Fibroblast of the aortic adventitia (primary cell): ENCODE measurements at places on chromosomes 4 and X.
A peak's percentile ranks its signal among the peaks of the same experiment; 100 is the strongest.

DNA sequence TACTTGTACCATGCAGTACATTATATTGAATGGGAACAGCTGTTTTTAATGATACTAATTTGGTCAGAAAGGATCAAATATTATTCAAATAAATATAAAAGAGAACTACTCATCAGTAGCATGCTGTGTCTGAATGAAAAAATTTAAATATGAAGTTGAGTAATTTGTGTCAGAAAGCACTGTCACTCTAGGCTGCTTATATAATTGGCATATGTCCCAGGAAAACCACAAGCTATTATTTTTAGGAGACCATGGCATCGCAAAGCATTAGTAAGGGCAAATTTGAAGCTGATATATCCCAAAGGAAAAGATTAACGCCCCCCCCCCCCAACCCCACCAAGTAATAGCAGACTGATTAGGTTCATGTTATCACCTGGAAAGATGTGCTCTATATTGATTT is 388.5 kb upstream of the SPANXN4 start:
- DNase-seq: no peak

- no peak for DNase-seq
Observed at GRCh38 chr4:41366911-41367517, 110.3 kb downstream of the UCHL1 start.

DNA sequence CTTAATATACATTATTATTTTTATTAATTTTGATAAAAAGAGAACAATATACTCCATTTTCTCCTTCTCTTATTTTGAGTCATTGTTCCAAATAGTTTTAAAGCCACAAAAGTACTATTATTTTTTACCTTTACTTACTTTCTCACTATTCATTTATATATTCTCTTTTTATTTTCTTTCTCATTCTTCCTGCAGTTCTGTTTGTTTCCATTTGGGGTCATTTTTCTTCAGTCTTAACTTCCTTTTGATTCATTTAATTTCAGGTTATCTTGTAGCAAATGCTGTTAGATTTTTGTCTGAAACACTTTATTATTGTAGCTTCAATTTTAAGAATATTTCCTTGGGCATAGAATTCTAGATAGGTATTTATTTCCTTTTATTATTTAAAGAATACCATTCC is 438.6 kb upstream of the EPHA5 start:
- peak; percentile 17 for DNase-seq

DNA sequence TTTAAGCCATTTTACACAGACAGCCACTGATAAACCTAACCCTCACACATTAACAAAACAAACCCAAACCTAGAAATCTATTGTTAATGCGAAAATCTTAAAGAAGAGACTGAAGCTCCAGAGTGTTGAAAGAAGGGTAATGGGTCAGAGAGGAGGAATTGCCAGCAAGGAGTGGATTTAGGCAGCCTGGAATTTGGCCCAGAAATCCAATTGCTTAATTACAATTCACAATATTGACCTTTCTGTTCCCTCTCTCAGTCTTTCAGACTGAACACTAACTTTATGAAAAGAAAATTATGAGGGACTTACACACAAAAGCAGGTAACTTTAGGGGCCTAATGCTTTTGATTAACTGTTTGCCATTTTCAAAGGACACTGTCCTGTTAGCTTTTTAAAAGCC is 185.2 kb upstream of the GPC4 start:
- DNase-seq: no peak

- DNase-seq: no peak
Observed at GRCh38 chr4:8783736-8784135, 87.9 kb downstream of the HMX1 start.

GRCh38 chr4:127917151-127917550 is 36.5 kb downstream of the PLK4 start:
- DNase-seq: no peak

- no peak for DNase-seq
Observed at GRCh38 chrX:12798601-12799000, 7.4 kb downstream of the PRPS2 start.

GRCh38 chr4:70600977-70601376 is 8.9 kb downstream of the AMBN start:
- DNase-seq: no peak

DNA sequence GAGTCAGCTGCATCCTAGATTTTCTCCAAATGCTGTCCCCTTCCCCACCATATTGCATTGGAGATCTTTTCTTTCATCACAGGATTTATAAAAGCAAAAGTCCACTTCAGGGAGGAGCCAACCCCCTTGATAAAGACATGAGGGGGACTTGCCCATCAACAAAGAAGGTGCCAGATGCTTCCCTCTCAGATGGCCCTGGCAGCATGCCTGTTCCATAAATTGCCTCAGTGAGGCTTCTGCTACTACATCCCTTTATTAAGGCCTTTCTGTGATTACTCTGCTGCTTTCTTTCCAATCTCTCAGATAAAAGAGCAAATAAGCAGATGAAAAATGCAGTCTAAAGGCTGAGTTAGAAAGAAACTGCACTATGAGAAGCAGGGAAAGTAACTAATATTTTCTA is 511.6 kb downstream of the PACRGL start:
- no peak for DNase-seq

- no peak for DNase-seq
Observed at GRCh38 chr4:76200771-76201231, 12.8 kb downstream of the SCARB2 start.

- no peak for DNase-seq
Observed at GRCh38 chr4:149738156-149738555, 77.5 kb downstream of the IQCM start.

DNA sequence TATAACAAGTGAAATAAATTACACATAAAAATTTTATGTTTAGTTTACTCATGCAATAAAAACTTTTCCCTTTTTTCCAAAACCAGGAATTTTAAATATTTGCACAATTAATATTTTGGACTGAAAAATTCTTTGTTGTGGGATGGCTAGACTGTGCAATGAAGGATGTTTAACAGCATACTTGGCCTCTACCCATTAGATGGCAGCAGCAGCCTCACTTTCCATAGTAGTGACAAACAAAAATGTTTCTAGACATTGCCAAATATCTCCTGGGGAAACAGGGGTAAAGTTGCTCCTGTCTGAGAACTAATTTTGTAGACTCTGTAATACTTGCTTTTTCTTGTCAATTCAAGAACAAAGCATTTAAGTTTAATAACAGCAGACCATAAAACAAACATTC is 49.8 kb downstream of the SCLT1 start:
- peak; percentile 42 for DNase-seq

DNA sequence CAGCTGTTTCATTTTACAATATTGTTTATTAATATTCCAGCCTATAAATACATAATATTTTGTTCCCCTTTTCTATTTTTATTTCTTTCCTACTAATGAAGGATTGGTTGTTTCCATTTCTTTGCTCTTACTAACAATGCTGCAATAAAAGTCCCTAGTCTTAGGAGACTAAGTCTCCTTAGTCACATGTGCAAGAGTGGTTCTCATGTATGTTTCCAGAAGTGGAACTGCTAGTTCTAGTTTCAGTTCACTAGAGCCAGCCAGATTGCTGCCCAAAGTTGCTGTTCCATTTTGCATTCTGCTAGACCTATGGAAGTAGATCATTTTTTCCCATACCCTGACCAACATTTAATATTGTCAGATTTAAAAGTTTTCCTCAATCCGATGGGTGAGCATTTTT is 44.3 kb downstream of the CNGA1 start:
- DNase-seq: no peak

DNA sequence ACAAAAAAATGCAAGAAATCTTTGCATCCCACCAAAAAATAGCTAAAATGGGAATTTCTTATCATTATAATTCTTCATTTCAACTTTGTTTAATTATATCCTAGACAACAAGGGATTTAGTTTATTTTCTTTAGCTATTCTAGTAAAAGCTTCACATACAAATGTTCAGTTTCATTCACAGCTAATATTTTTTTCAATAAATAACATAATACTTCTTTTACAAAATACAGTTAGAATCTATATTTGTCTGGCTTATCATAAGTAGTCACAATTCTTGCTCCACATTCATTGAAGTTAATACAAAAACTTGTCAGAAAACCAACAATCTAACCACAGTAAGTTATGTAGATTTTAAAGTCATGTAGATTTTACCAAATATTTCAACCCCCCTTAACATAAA is 414.4 kb downstream of the FAT4 start:
- peak; percentile 33 for DNase-seq

DNA sequence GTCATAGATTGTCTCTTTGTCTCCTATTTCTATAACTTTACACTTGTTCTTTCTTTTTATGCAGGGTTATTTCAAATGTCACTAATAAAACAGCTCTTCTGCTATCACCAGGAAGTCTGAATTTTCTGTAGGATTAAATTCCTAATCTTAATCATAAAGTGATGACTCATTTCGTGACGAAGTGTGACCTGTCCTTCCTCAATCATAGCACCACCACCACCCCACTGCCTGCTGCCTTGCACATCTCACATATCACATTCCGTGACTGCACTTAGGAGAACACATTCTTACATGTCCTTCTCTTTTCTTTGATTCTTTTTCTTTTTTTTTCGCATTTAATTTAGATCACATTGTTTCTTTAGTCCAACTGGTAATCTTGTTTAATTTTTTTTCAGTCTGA is 57.7 kb upstream of the UGT2B7 start:
- peak; percentile 65 for DNase-seq

- DNase-seq: no peak
Observed at GRCh38 chrX:112085149-112085548, 2.6 kb upstream of the TRPC5 start.

GRCh38 chrX:152895724-152896420 is 2.0 kb upstream of the ZNF185 start:
- DNase-seq: no peak

GRCh38 chr4:151250706-151251105 is 26.3 kb upstream of the PRSS48 start:
- no peak for DNase-seq

DNA sequence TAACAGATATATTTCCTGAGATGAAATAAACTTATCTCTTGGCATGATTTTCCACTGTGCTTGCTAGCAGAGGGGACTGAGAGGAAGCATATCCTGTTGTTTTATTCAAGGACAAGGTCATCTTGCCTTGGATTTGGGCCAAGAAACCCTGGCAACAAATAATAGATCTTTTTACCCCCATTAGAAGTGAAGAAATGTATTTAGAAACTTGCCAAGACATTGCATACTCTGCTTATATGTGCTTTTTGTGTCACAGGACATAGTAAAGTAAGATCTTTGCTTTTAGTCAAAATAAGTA is 170.2 kb downstream of the RAPGEF2 start:
- peak; percentile 52 for DNase-seq

DNA sequence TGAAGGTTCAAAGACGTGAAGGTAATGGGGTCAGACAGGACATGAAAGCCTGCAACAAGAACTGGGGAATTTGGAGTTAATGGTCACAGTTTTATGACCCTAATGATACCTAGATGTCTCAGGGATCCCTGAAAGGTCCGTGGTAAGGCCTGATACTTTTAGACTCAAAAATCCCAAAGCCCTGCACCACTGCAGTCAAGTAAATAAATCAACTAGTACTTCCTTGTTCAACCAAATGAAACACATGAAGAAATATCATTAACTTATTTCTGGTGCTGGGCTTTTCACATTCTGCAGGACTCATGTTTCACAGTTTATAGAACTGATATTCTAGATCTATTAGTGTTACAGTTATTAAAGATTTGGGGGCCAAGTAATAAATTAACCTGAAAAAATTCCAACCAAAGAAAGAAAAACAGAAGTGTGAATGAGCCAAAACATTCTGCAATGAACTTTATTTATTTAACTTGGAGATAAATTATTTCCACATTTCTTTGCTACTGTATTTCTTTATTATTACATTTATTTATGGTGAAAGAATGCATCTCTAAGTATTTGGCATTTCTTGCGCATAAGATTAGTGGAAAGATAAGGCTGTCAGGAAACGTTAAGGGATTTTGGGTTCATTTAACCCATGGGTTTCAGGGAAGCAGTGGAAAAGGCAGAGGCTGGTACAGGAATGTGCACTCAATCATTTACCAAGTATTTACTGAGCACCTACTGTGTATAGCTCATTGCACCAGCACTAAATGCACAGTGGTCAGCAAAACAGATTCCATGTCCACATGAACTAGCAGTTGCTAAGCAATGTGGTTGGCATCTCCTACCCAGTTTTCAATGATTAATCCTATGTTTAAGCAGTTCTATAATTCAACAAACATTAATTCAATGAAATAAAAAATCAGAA is 8.7 kb downstream of the WDFY3 start:
- no peak for DNase-seq

DNA sequence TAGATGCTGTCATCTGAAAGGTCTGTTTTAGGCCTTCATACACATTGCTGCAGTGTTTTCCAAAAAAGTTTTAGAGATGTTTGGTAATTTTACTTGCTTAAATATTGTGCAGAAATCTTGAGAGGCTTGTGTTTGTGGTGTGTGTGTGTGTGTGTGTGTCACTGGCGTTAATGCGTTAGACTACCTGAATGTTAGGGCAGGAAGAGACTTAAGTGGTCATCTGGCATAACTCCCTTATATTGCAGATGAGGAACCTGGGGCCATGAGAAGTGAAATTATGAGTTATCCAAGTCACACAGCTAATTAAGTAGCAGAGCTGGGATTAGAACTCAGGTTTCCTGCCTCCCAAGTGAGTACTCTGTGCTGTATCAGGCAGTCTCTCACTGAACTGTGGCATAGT is 1.4 kb downstream of the LSM6 start:
- no peak for DNase-seq

DNA sequence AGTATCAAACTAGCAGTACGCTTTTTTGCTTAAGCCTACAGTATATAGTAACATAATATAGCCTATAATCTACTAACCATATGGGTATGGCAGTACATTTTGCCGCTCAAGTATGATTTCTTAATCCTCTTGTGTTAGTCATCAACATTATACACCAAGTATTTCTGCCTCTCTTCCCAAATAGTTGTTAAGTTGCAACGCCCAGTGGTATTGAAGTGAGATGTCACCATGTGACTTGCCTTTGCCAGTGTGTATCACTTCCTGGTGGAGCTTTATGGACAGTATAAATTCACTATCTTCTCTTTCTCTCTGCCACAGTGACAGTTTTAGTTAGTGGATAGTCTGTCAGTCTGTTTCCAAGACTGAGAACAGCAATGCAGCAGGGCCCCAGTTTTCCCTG is 535.5 kb downstream of the PDHA2 start:
- no peak for DNase-seq

GRCh38 chr4:8410641-8411271 is 29.8 kb downstream of the ACOX3 start:
- DNase-seq: peak; percentile 52

GRCh38 chrX:38864165-38864564 is 62.9 kb downstream of the MID1IP1 start:
- peak; percentile 68 for DNase-seq

DNA sequence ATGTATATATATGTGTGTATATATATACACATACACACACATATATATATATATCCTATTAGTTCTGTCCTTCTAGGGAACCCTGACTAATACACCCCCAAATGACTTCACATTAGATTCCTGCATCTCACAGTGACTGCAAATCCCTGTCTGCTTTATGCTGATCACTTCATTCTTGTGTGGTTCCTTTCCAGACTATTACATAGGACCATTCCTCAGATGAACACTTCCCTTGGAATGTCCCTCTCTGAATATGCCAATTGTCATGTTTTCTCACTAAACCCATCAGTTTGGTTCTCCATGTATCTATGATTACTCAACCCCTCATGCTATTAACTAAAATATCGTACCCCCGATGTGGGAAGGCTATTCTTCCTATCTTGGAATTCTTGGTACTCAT is 605.2 kb upstream of the NR3C2 start:
- no peak for DNase-seq
